ENCODE measurements at places on chromosomes 3 and 15.

- peak; percentile 83 for DNase-seq
Observed at GRCh38 chr3:49021813-49022687, at the start of gene NDUFAF3. Gene NDUFAF3, plus strand, starts transcription at chr3:49022121. Its CDS starts 24 bp downstream, at chr3:49022145.

DNA sequence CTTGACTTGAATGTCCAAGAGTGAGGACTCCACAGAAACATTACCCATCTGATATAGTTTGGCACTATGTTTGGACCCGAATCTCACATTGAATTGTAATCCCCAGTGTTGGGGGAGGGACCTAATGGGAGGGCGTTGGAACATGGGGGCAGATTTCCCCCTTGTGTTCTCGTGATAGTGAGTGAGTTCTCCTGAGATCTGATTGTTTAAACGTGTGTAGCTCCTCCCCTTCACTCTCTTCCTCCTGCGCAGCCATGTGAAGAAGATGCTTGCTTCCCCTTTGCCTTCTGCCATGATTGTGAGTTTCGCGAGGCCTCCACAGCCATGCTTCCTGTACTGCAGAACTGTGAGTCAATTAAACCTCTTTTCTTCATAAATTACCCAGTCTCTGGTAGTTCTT is 273.9 kb upstream of the TBC1D5 start:
- DNase-seq, result no peak

DNA sequence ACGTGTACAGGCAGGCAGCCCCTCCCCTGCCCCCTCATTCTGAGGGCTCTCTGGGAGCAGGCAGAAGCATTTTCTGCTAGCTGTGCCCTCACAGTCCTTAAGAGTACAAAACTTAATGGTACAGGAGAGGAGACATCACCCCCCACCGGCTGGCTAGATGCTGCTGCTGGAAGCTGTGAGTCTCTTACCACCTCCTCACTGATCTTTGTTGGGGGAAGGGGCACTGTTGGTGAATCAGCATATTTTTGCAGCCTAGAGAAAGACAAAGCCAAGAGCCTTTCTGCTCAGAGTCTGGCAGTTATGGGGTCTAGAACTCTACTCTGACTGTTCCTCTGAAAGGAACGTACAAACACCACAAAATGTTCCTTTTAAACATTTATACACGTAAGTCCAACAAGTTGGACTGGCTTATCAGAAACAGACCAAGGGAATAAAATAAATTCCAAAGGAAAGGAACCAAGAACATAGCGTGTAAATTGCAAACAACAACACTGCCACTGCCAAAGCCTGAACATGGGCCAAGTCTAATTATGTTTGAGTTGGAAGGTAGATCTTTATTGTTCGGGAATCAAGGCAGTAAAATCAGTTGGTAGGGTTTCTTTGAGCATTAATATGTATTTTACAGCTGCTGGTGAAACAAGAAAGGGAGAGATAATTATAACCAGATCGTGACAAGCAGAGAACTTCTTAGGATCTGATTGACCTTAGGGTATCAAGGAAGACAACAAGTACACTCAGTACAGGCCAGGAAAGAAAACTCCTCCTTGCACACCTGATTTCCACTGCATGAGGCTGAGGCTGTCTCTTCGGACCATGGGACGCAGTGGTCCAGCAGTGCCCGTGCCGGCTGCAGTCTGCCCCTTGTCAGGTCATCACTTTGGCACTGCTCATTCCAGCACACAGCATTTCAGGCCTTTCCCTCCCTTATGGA is 27.4 kb downstream of the CLK3 start:
- no peak for DNase-seq

- DNase-seq, result no peak
Observed at GRCh38 chr3:177451301-177451750, 254.0 kb upstream of the TBL1XR1 start.

- DNase-seq, result no peak
Observed at GRCh38 chr15:89034305-89034704, 54.0 kb upstream of the ABHD2 start.

- no peak for DNase-seq
Observed at GRCh38 chr15:70608144-70608543, 155.2 kb downstream of the UACA start.

GRCh38 chr3:53815067-53815466 is 31.2 kb downstream of the CHDH start:
- DNase-seq, result no peak

DNA sequence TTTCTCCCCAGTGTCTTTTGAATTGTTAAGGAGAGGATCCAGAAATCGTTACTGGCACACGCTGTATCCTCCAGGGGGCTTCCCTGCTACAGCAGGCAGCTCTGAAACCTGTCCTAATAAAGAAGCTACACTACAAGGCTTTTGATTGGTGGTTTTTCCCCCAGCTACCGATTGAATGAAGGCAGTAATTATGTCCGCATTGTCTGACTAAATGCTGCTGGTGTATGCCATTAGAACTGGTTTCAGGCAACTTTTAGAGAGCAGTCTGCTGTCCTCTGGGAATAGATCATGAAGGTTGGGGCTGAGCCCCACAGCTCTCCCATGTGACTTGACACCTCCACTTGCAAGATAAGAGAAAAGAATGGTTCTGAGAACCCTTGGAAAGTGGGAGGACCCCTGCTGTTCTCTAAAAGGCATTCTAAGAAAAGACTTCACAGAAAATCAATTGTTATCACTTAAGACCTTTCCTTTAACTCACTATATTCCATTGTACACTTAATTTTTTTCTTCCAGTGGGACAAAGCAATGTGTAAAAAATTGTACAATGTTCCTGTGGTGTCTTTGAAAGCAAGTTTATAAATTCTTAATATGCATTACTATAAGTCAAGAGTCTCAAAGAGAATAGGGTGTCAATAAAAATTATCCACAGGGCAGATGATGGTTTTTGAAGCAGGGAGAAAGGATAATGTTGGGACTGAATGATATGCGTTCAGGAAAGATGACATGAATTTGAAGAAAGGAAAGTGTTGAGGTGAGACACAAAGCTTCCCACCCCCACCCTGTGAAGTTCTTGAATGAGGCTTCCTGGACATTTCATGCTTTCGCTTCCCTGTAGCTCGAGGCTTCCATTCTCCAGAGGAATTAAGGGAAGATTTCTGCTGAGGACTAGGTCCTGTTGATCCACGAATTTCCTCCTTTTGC is 53.0 kb upstream of the DAZL start:
- no peak for DNase-seq

GRCh38 chr3:23431764-23432163 is 228.6 kb downstream of the UBE2E2 start:
- DNase-seq, result no peak

DNA sequence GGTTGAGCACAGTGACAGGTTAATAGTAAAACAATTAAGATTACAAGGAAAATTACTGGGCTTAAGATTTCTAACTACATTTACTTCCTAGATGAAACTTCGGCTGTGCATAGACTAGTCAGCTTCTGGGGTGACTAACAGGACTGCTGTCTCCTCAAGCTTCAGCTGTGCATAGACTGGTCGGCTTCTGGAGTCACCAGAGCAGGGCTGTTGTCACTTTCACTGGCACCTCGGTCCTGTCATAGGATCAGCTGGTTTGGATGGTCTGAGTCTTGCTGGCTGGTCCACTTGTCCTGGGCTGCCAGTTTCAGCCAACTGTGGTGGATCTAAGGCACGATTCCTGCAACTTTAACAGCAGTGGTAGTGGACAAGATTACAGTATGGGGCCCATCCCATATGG is 23.9 kb upstream of the ACAD9 start:
- DNase-seq, result no peak

Measured in stimulated activated CD8-positive, alpha-beta memory T cell treated with anti-CD3 and anti-CD28 coated beads, Interleukin-2, amount 100 ng/mL, for 1 hour (primary cell).